NCI-H1436 (cell line): ENCODE measurements at places on chromosomes 2 and 18.

- DNase-seq: no peak
These were observed 850.6 kb downstream of the CNTNAP5 start for GRCh38 chr2:124875627-124876244.

DNA sequence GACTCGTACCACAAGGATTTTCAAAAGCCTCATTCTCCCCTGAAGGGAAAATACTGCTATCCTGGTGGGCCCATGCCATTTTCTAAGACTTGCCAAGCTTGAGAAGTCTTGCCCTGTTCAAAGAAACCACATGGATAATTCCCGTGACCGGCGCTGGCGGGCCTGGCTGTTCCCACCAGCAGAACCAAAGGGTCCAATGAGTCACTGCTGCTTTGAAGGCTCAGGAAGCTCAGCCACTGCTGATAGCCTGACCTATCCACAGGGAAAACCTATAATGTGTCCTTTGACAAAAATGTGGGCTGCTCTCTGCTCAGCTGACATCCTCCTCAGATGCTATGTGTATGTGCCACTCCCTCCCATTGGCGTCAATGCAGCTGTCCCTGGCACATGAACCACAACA, 137.9 kb upstream of the RAB12 start:
- DNase-seq: no peak

DNA sequence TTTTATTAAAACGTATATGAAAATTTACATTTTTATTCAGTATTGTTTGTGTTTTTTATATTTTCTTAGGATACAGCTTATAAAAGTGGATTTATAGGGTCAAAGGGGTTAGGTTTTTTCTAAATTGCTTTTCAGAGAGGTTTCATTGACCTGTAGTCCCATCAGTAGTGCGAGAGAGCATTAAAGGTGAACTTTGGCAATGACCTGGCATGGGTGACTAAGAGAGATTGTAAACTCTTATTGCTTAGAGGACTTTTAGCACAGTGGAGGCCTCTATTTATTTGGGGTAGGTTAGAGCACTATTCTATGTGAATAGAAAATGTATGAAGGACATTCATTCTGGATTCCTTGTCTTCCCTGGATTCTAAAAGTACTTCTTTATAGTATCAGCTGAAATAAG, 16.0 kb upstream of the TNP1 start:
- DNase-seq: no peak

DNA sequence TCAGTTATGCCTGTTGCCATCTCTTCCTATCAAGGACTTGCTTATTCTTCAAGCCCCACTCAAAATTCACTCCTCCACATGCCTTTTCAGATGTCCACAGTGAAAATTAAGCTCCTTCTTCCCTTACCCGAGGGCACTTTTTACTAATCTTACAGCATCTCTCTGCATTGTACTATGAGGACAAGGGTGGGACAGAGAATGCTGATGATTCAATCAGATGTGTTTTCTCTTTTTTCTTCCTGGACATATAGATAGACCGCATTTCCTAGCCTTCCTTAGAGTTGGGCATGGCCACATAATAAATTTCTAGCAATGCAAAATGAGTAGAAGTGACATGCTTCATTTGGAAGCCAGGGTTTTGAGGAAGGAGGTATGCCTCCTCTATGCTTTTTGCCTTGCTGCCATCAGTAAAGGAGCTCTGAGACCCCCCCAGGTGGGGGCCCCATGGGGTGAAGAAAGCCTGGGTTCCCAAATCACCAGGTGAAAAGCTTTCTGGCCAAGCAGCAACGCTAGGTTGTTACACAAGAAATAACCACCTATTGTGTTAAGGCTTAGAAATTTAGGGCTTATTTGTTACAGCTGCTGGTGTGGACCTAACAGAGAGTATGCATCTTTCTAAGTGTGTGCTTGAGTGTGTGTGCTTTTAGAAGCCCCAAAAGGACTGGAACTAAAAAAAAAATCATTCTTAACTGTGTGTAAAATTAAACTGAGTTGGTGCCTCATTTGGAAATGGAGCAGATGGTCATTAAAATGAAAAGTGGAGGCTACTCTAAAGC, 424.5 kb downstream of the STK39 start:
- no peak for DNase-seq

DNA sequence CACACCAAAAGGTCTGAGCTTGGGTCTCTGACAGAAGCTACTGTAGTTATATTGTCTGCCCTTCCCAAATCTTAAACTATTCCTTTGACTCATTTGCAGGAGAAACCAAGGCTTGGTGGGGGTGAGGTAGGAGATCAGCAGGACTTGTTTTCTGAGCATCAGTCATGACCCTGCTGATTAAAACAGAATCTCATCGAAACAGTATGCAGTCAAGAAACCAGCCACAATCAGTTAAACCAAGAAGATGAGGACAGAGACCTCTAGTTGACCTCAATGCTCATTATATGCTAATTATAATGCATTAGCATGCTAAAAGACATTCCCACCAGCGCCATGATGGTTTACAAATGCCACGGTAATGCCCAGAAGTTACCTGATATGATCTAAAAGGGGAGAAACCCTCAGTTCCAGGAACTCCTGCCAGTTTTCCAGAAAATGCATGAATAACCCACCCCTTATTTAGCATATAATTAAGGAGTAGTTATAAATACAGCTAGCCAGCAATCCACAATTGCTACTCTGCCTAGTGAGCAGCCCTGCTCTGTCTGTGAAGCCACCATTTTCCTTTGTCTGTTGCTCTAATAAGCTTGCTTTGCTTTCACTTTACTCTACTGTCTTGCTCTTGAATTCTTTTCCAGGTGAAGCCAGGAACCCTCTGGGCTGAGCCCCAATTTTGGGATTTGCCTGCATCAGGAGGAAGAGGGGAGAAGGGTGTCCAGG, 26.7 kb downstream of the DSC3 start:
- no peak for DNase-seq

GRCh38 chr2:16773080-16773713, 107.6 kb upstream of the CYRIA start:
- DNase-seq: peak; percentile 75

GRCh38 chr2:74387346-74387745, 7.2 kb upstream of the DCTN1 start:
- no peak for DNase-seq

- no peak for DNase-seq
These were observed 1.6 kb upstream of the MARCHF7 start for GRCh38 chr2:159710601-159711180.

- DNase-seq: no peak
These were observed 1.0 kb downstream of the NAB1 start for GRCh38 chr2:190649798-190650390.

- DNase-seq: no peak
These were observed 79.3 kb upstream of the CD28 start for GRCh38 chr2:203626952-203627681.

DNA sequence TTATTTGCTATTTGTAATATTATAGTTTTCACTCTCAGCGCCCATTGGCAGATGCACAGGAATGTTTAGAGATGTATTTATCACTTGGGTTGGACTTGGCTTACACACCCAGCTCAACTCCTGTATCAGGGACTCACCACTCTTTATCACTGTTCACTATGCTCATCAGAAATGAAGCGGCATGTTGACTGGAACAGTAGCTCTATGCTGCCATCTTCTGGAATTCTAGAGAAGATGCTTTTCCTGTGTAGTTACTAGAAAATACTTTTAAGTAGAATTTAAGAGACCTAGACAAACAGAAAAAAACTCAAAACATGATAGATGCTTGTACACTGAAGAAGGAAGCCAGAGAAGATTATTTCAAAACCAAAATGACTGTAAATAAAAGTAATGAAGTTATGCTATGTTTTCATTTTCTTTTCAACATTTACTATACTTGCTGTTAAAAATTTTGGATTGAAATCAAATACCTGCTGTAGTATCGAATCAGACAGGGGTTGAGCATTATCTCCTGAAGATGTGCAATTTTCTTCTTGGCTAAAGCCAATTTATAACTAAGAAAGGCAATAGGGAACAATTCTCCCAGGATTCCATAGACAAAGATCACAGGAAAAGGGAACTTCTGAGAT, 47.4 kb upstream of the NXPH2 start:
- peak; percentile 45 for DNase-seq

- no peak for DNase-seq
These were observed 68.4 kb downstream of the POLR1A start for GRCh38 chr2:86037141-86037794.

GRCh38 chr2:215743066-215743465, 270.3 kb downstream of the MREG start:
- DNase-seq: no peak

GRCh38 chr18:79695269-79695668, 15.7 kb downstream of the CTDP1 start:
- DNase-seq: no peak

DNA sequence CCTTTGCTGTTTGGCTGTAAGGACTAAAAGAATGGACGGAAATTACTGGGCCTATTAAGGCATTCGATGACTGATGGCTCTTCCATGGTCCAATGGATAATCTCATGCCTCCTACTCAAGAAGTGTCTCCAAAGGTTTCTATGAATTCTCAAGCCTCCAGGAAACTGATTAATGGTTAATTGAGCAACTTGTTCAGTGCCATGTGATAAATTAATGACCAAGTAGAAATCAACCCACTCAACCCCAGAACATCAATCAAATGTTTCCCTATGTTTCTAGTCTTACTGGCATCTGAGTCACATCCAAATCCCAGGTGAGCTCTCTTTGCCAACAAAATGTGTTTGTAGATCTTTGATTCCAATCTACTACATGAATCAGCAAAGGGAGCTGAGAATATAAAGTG, 103.6 kb downstream of the NXPH2 start:
- no peak for DNase-seq

GRCh38 chr2:11809586-11810236, 63.3 kb downstream of the LPIN1 start:
- no peak for DNase-seq

- DNase-seq: no peak
These were observed 272.9 kb downstream of the PAX3 start for GRCh38 chr2:222025881-222026271.

- no peak for DNase-seq
These were observed 360.7 kb upstream of the ETAA1 start for GRCh38 chr2:67036444-67036843.

DNA sequence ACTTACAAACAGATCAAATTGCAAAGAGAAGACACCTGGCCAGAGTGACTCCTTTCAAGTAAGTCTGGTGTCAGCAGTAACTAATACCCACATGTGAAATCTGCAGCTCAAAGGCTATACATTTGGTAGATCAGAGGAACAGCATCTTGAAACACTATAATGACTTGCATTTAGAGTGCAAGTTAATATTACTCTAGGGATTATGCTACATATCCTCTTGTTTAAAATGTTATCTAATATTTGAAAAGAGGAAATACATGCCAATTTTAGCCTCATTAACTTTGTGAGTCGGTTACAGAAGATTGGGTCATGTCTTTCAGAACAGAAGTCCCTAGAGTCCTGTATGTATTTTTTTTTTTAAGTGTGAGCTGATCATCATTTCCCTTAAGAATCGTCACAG, 15.2 kb downstream of the LANCL1 start:
- peak; percentile 26 for DNase-seq

DNA sequence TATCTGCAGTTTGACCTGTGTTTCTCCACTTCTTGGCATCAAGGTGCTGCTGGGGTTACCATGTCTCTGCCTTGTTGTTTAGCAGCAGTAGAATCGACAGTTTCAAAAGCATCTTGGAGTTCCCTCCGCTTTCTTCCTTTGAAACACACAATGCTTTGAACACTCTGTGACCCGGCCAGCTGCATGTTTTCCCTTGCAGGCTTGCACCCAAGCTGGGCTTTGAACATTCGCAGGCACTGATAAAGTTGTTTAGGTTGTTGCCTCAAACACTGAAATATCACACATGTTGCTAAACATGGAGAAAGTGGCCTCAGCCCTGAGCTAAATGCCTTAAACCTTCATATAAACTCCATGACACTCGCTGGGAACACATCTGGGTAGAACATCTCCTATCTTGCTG, 251.7 kb downstream of the TSN start:
- no peak for DNase-seq
